ENCODE measurements at places on chromosomes 12 and 14. TPM values are rescaled to one million over a fixed set of nuclear protein-coding genes. Genes with fewer than 3 reads are reported as not detected.
A peak's percentile ranks its signal among the peaks of the same experiment; 100 is the strongest.

DNA sequence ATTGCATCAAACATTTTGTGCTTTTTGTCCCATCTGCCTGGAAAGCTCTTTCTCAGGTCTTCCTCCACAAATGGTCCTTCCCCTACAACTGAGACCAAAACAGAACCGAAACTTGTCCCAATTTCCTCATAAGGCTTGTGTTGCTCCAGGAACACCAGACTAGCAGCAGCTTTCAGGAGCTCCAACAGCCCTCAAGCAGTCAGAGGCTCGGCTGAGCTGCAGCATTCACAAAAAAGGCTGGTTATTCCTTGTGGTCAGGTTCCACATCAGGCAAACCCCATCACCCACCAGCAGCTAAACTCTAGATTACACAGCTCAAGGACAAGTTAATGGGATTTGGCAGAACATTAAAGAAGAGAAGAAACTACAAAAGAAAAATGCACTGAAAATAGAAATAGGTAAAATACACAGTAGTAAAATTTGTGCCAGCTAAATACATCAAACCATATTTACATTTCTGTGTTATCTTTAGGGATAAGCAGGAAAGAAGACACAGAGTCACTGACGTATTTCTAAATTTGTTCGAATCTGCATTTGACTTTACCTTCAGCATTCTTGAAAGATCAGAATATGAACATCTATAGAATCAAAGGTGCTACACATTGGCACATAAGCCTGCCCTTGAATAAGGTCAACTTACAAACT, 141.2 kb downstream of the STXBP6 start:
- DNase-seq = no peak

GRCh38 chr12:91023326-91024004, 18.7 kb upstream of the EPYC start:
- DNase-seq = peak; percentile 46

GRCh38 chr14:30191639-30192279, 264.1 kb upstream of the PRKD1 start:
- no peak for DNase-seq

The RNF212B gene
- 0.17 TPM for polyA plus RNA-seq

DNA sequence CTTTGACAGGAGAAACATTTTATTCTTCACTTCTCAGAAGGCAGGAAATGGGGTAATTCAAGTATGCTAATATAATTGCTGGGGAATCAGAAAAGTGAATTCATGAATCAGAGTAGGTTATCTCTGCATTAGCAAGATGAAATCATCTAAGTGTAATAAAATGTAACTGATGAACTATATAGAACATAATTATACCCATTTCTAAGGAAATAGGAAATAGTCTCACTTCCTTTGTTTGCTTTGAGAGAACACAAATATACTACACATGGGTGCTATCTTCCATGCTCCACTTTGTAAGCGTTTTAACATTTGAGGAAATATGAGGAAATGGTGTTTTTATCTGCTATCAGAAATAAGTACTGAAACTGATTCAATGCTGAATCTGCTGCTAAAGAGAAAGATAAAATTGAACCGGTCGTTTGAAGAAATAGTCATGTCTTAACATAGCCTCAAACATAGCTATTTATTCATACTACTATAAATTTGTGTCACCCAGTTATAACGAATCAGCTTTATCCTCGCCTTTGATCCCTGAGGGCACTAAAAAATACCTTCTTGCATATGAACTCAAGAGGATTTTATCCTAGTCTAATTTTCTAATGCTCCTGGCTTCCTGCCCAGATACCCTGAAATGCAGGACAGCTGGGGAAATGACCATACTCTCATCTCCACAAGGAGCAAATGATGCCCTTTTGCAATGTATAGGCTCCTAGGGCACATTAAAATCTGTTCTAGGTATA, 696.0 kb downstream of the C12orf50 start:
- DNase-seq = no peak

The MIP gene
- not detected for polyA plus RNA-seq

DNA sequence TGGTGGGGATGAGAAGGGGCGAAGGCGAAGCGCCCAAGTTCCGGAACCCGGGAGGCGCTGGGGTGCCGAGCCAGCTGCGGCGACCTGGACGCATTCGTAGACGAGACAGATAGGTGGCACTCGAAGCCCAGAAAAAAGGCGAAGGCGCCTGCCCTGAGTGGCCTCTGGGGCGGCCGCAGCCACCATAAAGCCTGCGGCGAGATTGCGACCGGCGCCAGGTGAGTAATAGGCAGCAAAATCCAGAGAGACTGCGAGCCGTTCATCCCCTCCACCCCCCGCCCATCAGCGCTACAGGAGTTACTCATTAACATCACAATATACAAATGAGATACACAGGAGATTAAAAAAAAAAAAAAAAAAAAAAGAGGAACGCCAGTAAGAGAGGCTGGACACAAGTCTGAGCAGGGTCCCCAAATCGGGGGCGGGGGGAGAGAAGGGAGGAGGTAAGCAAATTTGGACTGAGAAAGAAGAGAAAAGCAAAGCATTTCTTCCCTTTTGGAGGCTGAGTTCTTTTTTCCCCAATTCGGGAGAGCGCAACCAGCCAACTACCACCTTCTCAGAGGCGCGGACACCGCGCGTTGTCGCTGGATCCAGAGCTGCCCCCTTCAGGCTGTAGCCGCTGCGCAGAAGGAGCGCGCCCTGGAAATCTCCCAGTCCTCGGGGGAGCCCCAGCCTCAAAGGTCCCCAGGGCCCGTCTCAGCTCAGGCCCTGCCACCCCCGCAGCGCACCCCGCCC, 15.7 kb downstream of the TBX3 start:
- peak; percentile 83 for DNase-seq

DNA sequence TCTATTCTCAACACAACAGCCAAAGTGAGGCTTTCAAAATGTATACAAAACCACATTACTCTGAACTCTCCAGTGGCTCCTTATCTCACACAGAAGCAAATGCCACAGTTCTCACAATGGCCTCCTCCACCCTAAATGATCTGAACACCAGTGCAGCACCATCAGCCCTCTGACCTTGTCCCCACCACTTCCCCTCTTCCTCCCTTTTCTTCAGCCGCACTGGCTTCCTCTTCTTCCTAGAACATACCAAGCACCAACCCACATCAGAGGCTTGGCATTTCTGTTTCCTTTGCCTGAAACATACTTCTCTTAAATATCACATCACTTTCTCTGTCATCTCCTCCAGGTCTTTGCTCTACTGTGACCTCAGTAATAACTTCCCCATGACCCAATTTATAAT, 66.3 kb downstream of the GPR135 start:
- DNase-seq = no peak

DNA sequence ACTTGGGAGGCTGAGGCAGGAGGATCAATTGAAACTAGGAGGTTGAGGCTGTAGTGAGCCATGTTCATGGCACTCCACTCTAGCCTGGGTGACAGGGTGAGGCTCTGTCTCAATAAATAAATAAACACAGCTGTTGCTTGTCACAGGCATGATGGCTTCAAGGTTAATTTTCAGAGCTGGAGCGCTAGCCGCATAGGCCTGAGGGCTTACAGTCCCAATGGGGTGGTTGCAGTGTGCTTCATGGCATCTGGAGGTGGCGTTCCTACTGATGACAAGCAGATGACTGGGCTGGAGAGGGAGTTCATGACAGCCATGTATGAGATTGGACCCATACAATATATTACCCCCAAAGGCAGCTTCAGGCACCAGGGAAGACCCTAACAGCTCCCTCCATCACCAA, 1.6 kb upstream of the FMNL3 start:
- no peak for DNase-seq

GRCh38 chr14:104580961-104581360, 1.4 kb downstream of the C14orf180 start:
- DNase-seq = no peak

The CACNA1C gene
- polyA plus RNA-seq = not detected

Data from foreskin keratinocyte (primary cell).